Stimulated activated CD4-positive, alpha-beta T cell treated with anti-CD3 and anti-CD28 coated beads, TNF-alpha, amount 100 ng/mL, for 48 hours (primary cell): ENCODE measurements at places on chromosomes 4 and X.
A peak's percentile ranks its signal among the peaks of the same experiment; 100 is the strongest.

- no peak for DNase-seq
Measured at GRCh38 chr4:102620697-102621497, 119.7 kb downstream of the NFKB1 start.

DNA sequence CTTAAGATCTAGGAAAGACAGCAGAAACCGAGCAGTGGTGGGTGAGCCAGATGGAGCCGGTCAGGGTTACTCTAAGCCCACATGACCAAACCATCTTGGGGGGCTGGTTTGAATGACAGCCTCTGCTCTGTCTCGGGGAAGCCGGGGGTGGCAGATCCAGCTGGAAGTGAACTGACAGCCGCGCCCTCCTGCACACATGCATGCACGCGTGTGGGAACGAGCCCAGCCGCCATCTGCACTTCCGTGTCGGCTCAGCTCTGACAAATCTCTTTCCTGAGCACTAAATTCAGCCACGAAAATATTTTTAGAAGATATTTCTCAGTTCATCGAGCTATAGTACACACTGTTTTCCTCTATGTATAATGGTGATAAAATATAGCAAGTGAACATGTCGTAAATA is 115.5 kb downstream of the DCTD start:
- DNase-seq: no peak

GRCh38 chrX:140918398-140919038 is 83.9 kb upstream of the SPANXB1 start:
- DNase-seq: peak; percentile 24

DNA sequence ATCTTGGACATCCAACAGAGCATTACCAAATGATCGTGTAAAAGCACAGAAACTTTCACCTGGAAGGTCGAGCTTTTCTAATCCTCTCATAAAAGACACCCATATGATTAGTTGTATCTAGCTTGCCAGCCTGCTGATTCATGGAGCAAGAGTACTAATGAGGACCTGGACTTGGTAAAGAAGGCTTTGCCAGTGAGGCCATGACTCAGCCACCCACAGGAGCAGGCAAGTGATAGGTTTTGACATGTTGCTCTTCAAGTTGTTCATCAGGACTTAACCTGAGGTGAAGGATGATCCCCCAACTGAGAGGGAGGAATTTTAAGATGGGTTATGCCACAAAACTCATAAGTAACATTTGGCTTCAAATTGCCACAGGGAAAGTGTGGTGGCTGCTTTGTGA is 24.7 kb upstream of the EPGN start:
- DNase-seq: no peak

GRCh38 chrX:6732101-6732500 is 197.2 kb upstream of the VCX3A start:
- DNase-seq: no peak

DNA sequence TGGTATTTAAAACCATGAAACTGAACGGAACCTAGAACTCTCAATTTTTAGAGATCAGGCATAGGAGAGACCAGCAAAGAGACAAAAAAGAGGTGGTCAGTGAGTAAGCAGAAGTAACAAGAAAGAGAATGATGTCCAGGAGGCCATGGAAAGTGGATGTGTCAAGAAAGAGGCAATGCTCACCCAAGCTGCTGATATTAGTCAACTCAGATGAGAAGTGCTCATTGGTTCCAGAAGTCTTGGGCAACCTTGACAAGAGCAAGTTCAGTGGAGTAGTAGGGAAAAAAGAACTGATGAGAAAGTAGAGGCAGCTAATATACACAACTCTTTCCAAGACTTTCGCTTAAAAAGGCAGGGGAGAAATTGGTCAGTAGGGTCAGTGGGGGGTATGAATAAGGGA is 23.0 kb upstream of the CCDC149 start:
- DNase-seq: no peak

- no peak for DNase-seq
Measured at GRCh38 chr4:898869-899555, 33.1 kb downstream of the GAK start.

- DNase-seq: no peak
Measured at GRCh38 chrX:40065296-40066046, 32.3 kb downstream of the BCOR start.

GRCh38 chrX:48617542-48618340 is 20.4 kb downstream of the WDR13 start:
- no peak for DNase-seq

DNA sequence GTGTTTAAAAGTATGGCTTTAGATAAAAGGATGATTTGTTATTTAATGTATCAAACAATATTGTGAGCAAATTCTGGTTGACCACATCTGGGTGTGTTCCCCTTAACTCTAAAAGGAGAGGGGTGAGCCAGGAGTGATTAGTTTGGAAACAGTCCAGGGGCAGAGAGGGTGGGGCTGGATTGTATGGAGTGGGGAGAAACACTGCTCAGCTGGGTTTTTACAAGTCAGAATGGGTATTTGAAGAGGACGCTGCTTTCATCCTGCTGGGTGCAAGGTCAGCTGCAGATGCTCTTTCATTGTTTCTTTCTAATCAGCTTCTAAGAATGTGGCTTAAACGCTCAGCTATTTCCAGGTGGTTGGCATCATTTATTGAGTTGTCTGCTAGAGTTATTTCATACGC is 82.8 kb upstream of the LIMCH1 start:
- DNase-seq: no peak

- no peak for DNase-seq
Measured at GRCh38 chr4:180635281-180635680, 1607.9 kb upstream of the TENM3 start.

GRCh38 chr4:152646221-152646620 is 33.6 kb downstream of the TMEM154 start:
- no peak for DNase-seq

DNA sequence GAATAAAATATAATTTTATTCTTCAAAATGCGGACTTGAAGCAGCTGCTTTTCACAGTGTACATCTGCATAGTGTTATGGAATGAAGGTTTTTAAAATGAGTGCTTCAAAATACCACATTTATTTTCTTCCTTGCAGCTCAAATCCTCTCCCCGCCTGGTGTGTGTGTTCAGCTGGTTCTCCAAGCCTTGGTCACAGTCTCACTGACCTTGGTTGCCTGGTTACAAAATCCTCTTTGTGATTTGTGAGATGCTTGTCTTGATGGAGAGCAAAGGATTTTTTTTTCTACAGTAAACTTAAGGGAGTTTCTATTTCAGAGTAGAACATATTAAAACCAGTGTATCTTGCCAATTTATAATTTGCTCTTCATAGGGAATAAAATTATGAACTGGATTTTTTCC is 139.2 kb downstream of the PCDH18 start:
- no peak for DNase-seq

GRCh38 chrX:130083656-130084382 is 26.5 kb downstream of the ELF4 start:
- DNase-seq: no peak

DNA sequence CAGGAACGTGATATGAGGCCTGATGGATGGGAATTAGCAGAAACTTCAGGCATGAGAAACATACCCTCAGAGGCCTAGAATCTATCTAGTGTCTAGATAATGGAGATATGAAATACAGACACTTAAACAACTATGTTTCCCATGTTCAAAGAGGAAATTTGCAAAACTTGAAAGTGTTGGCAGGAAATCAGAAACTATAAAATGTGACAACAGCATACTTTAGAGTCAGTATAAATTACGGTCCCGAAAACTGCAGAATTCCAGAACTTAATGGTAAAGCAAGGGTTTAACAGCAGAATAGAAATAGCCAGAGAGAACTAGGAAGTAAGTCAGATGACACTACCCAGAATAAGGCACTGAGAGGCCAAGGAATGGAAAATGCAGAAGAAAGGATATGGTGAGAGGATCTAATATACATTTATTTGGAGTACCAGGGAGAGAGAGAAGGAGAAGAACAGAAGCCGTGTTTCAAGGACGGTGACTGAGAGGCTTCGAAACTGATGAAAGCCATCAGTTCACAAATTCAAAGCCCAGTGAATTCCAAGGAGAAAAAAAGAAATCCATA is 7.4 kb downstream of the HTT-AS start:
- no peak for DNase-seq

GRCh38 chr4:173505924-173506518 is 24.0 kb downstream of the HAND2 start:
- DNase-seq: no peak

GRCh38 chr4:100632163-100632562 is 114.3 kb upstream of the EMCN start:
- DNase-seq: no peak

GRCh38 chr4:126701756-126702155 is 931.0 kb upstream of the INTU start:
- no peak for DNase-seq

DNA sequence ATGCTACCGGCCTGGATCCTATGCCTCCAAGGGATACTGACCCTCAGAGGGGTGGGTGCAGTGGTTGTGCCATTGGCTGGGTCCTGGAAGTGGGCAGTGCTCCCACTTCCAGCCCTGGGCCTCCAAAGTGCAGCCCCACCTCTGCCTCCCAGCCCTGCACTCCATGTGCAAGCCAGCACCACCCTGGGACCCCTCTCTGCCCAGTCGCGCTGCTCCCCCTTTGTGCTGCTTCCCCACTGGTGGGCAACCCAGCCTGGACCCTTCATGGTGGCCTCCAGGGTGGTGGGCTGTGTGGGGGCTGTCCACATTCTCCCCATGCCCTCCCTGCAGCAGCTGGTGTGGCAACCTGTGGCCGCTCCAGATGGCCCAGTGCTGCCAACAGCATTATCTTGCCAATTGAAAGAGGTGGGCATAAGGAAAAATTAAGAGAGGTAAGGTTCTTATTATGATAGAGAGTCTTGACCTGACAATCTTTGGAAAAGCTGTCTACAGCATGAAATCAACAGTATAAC is 309.7 kb downstream of the GUCY2F start:
- DNase-seq: no peak

DNA sequence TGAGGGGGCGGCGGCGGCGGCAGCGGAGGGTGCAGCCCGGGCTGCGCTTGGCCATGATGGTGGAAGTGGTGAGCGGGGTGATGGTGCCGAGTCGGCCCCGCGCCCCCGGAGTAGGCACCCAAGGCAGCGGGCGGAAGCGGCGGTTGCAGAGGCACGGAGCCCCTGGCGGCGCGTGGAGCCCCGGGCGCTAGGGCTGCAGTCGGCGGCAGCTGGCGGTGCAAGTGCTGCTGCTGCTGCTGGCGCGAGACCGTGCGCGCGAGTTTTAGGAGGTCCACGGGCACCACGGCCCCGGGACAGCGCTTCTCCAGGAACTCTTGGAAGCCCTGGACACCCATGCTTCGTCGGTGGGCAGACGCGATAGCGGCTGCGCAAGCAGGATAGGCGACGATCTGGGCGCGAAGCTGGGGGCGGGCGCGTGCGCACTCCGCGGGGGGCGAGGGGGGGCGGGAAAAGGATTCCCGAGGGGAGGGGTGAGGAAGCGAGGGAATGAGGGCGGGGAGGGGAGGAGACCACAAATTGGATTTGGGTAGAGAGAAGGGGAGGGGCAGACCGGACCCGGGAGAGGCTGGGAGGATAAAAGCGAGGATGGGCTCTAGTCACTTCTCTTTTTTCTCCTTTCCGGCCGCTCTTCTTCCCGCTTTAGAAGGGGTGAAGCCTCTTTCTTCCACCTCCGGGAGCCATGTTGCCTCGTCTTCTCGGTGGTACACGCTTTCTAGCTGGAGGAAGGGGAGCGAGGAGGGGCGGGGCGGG is at the start of gene FAM120C:
Gene FAM120C, minus strand, starts transcription at position 391 of the 750 bp plus-strand sequence. Its CDS starts 56 bp downstream, at position 335.
- peak; percentile 53 for DNase-seq

DNA sequence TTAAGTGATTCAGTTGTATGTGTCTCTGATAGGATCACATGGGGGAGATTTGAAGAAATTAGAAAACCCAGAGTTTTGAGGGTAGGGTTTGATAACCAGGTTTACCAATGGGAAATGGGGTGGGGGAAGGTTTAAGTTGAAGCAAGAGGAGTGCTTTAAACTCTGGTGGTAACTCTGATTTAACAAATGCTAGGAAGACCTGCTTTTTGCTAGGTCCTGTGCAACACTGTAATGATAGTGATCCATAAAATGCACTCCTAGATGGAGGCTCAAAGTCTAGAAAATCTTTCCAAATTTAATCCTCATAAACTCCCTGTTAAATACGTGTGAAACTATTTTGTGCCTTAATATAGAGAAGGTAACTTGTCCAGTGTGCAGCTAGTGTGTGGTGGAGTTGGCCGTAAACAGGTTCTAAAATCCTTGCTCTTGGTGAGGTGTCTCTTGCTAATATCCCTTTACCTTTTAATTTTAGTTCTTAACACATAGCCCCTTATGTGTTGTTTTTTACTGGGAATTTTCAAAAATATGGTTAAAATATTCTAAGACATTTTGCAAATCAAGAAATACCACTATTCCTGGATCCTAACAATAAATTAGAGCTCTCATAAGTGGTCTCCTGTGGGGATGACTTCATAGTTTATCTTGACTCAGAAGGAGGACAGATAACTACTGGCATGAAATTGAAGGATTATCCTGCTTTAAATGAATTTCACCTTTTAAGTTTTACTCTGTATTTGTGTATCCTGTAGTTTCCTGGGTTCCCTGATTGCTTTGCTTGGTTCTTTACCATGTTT is 4.1 kb downstream of the RPL34 start:
- DNase-seq: no peak

GRCh38 chr4:154578919-154579318 is 11.6 kb downstream of the FGA start:
- DNase-seq: no peak

GRCh38 chr4:162011089-162011488 is 152.7 kb downstream of the FSTL5 start:
- DNase-seq: no peak

GRCh38 chrX:20147561-20147960 is 5.9 kb upstream of the EIF1AX start:
- no peak for DNase-seq

DNA sequence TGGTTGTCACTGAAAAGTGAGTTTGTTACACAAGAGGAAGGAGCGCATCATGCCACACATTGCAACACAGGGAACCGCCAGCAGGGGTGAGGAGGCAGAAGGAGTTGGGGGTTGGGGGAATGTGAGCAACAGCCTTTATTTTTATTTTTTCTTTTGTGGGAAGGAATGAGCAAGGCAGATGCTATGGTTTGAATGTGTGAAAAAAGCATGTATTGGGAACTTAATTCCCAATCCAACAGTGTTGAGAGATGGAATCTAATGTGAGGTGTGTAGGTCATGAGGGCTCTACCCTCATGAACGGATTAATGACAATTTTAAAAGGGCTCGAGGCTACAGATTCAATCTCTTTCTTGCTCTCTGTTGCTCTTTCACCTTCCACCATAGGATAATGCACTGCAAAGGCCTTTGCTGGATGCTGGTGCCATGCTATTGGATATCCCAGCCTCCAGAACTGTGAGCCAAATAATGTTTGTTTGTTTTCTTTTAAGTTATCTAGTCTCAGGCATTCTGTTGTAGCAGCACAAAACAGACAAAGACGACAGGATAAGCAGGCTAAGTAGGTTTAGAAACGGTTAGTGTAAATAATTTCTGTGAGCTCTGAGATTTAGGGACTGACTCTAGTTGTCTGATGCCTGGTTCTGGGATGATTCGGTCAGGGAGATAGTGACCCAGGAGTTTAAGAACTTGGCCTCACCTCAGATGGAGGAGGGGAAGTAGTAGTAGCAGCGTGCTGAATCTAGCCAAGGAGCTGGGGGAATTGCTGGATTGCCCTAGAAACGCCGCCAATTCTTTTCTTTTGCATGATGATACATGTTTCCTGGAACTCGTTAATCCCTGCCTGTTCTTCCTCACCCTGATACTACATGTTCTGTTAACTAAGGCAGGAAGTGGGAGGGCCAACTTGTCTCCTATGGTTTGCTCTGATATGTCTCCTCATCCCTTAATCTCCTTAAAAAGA is 156.6 kb upstream of the CTSO start:
- DNase-seq: no peak

- DNase-seq: no peak
Measured at GRCh38 chrX:28278251-28278650, 297.0 kb upstream of the DCAF8L1 start.

- DNase-seq: no peak
Measured at GRCh38 chrX:135095715-135096114, 24.6 kb downstream of the ETDB start.
